Cardiac fibroblast (primary cell): ENCODE measurements at places on chromosomes 11 and 22.

- DNase-seq = peak; percentile 14
Observed at GRCh38 chr11:82733444-82734119, at the start of gene FAM181B. TSS of gene FAM181B (minus strand) at chr11:82733864. CDS start at chr11:82733729, 135 bp downstream.

- DNase-seq = no peak
Observed at GRCh38 chr11:73940801-73941570, 9.8 kb upstream of the DNAJB13 start.

GRCh38 chr22:17486313-17486712, 77.0 kb upstream of the SLC25A18 start:
- DNase-seq = no peak

DNA sequence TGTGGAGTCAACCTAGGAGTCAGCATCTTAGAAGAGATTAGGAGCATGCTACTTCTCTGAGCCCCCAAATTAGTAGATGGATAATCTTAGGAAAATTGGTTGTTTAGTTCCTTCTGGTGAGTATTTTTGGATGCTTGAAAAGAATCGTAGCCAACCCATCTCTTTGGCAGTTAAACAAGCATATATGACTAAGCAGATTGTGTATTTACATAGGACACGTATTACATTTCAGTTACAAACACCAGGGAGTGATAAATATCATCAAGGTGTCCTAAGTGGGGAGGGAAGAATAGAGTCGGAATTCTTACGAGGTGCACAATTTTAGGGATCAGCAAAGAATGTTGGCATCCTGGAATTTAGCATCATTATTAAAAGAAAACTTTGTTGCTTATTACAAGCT, 13.5 kb downstream of the PLET1 start:
- DNase-seq = no peak

DNA sequence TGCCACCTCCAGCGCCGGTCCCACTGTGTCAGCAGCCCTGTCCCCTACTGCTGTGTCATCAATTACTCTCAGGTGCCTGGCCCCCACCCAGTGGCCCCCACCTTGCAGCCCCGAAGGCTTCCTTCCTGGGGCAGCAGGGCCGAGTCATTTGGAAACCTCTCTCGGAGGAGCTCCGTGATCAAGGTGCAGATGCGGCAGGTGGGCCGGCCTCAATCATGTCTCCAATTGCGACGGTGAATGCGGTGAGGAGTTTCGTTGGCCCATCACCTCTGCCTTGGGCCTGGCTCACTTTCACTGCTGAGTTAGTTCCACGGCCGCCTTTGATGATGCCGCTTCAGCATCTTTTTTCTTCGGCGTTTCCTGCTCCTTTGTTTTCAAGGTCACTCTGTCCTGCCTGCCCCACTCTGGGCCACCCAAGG, 11.3 kb upstream of the CXCR5 start:
- DNase-seq = no peak

DNA sequence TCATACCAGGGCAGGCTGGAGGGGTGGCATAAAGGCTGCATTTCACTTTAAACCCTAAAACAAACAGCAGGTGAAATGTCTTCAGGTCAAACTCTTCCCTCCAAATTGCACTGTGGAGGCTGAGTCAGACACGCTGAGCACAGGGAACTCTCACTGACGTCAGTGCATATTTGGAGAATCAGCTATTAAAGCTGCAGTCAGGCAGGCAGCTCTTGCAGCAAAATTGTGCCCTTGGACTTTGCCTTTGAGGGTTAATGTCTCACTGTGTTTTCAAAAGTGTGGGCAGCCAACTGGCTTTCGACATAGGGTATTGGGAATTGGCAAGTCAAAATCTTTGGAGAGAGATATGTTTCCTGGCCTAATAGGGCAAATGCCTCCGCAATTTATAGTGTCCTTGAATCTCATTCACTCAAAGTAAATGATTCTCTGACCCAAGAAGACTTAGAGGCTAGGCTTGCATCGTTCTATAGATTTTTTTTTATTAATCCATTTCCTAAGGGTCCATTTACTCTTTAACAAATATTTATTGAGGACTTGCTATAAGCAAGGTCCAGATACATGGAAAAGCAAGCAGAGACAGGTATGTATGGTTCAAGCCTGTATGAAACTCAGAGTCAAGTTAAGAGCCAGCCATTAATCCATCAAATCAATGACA, 27.7 kb upstream of the SMCO4 start:
- peak; percentile 29 for DNase-seq

DNA sequence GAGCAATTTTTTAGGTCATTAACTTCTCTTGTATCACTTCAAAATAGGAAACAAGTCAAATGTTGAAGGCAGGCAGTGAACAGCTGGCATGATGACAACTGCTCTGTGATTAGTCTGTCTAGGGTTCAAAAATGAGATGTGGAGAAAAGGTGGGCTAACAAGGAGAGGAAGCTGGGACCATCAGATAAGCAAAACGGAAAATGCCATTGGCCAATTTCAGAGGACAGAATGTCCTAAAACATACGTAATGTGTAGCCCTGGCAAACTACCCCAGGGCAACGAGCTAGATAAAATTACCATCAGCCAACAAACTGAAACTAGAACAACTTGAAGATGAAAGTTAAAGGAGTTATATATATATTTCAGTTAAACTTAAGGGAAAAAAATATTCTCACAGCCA, 93.2 kb downstream of the RELT start:
- DNase-seq = peak; percentile 36

GRCh38 chr11:134339756-134340155, 8.0 kb downstream of the GLB1L2 start:
- no peak for DNase-seq

DNA sequence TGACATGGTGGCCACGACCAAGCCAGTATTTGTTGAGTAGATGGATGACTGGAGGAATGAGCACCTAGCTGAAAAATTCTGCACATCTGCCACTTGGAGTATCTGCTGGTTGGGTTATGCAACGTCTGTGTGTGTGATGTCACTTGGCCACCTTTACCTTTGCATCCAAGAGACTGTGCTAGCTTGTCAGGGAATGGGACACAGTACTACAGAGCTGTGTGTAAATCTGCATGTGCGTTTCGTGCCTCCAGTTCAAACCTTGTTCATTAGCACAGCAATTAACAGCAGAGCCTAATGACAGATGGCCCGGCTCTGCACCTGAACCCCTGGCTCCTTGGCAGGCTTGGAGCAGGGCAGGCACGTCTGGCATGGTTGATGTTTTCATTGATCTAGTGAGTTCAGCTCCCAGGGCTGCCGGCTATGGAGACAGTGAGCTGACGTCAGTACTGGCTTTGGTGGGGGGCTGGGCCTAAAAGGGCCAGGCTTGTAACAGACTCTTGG, 188.4 kb upstream of the NAV2 start:
- peak; percentile 18 for DNase-seq

GRCh38 chr11:15594607-15595006, 479.9 kb downstream of the INSC start:
- no peak for DNase-seq

DNA sequence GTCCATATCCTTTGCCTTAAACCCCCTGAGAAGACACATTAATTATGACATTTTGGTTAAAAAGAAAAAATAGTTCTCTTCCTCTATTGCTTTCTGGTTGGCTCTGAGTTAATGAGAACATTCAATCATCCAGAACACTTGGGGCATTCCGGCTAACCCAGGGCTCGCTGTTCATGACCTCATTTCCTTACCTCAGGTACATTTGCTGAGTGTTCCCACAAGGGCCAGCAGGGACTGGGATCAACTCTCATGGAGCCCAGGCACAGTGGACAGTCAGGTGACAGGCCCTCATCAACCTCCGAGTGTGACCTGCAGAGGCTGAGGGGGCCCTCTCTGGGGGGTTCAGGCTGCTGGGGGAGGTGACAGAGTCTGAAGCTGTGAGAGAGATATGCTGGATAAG, 98.9 kb downstream of the MYO18B start:
- no peak for DNase-seq

- no peak for DNase-seq
Observed at GRCh38 chr11:67267188-67268080, 1.2 kb downstream of the GRK2 start.

DNA sequence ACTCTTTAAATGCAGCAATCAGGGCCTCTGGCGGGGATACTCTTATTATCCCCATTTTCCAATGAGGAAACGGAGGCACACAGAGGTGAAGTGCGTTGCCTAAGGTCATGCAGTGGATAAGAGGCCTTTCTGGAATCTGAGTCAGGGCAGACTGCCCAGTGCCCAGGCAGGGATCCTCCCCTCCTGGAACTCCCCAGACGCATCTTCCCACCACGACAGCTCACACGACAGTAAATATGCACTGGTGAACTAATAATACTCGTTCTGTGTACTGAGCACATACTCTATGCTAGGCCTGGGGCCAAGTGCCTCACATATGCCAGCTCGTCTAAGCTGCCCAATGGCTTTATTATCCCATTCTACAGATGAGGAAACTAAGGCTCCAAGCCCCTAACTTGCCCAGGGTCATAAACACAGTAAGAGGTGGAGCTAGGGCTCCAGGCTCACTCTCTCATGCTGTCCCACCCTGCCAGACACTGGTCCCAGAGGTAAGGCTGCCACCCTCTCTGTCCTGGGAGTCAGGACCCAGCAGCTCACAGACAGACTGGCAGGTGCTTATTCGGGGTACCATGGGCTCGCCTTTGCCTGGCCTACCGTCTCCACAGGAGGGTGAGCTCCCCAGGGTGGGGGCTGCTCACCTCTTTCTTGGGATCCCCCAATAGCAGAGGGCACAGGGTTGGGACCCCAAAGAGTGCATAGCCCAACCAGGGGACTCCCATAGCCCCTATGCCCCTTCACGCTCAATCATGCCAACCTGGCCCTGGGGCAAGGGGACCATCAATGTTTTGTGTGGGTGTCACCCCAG, 2.3 kb downstream of the IL2RB start:
- no peak for DNase-seq

- peak; percentile 41 for DNase-seq
Observed at GRCh38 chr11:112267188-112267591, 6.5 kb upstream of the PLET1 start.

- DNase-seq = peak; percentile 78
Observed at GRCh38 chr22:28799606-28800307, 612 bp downstream of the XBP1 start.
